Erythroblast (primary cell): ENCODE measurements at places on chromosomes 7 and 10.
A peak's percentile ranks its signal among the peaks of the same experiment; 100 is the strongest.

GRCh38 chr7:20796500-20796899 lies 9.8 kb upstream of the SP8 start:
- no peak for DNase-seq

DNA sequence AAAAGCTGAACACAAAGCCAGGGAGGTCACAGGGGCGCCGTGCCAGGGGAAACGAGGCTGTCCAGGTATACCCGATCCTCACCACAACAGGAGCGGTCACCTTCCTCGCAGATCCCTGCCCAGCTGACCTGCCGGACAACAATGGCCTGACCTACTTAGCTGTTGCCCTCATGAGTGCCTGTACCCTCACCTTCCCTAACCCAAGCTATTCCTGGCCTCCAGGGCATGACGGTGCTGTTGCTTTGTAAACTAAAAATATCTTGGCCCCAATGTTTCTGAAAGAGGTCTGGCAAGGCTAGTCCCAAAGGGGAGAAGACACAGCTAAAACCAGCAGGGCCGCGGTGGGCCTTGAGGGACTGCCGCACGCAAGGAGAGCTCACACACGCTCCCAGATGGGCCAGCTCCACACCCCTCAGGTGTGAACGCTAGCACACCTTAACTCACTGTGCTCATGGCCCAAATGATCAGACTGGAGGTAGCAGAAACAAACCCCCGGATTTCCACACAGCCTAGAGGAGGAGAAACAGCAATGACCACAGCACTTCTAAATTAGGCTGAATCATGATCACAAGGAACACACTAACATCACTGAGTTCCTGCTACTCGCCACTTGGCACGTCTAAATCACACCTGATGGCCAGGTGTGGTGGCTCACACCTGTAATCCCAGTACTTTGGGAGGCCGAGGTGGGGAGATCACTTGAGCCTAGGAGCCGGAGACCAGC lies 66.3 kb upstream of the CYTH3 start:
- no peak for DNase-seq

DNA sequence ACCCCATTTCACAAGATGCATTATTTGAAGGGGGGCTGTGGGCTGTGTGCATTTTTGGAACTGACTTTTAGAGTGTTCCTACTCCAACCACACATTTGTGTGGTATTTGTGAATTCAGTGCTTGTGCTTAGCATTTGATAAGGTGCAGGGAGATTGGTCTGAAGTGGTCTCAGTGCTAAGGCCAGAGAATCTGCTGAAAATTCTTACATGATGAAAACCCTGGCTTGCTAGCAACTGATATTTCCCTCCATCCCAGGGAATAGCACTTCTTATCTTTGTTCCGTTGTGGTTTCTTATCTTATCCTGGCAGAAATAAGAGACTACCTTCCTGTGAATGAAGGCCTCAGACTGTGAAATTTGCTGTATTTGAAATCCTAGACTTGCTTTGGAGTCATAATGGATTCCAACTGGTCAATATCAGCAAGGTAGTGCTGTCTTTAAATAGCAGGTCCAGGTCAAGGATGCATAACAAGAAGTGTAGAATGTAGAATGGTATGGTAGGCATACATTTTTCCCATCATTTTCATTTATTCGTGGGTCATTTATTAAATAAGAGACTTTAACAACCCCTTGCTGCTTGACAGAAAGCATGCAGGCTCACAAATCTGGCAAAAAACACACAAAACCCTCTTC lies 986.9 kb downstream of the REEP3 start:
- DNase-seq: peak; percentile 55

DNA sequence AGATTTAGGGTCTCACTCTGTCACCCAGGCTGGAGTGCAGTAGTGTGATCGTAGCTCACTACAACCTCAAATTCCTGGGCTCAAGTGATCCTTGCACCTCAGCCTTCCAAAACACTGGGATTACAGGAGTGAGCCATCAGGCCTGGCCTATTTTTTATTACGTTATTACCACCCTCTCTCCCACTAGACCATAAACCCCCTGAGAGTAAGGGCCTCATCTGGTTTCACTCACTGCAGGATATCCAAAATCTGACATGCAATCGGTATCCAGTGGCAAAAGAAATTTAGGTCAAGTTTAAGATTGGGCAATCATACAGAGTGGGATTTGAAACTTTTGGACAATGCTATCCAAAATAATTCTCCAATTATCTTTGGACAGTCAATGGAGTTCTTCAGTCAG lies 117.0 kb upstream of the NEBL start:
- DNase-seq: no peak

- peak; percentile 85 for DNase-seq
These were observed 34.9 kb downstream of the PRKAR2B start for GRCh38 chr7:107079212-107079940.

DNA sequence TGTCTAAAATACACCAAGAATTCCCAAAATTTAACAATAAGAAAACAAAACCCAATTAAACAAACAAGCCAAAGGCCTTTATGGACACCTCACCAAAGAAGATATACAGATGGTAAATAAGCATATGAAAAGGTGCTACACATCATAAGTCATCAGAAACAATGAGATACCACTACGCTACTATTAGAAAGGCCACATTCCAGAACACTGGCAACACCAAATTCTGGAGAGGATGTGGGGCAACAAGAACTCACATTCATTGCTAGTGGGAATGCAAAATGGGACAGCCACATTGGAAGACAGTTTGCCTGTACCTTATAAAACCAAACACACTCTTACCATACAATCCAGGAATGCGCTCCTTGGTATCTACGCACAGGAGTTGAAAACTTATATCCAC lies 291.4 kb downstream of the TNS3 start:
- no peak for DNase-seq

- no peak for DNase-seq
These were observed 179.4 kb upstream of the INHBA start for GRCh38 chr7:41882256-41882655.

- DNase-seq: no peak
These were observed 85.3 kb downstream of the HECTD2 start for GRCh38 chr10:91495402-91495801.

DNA sequence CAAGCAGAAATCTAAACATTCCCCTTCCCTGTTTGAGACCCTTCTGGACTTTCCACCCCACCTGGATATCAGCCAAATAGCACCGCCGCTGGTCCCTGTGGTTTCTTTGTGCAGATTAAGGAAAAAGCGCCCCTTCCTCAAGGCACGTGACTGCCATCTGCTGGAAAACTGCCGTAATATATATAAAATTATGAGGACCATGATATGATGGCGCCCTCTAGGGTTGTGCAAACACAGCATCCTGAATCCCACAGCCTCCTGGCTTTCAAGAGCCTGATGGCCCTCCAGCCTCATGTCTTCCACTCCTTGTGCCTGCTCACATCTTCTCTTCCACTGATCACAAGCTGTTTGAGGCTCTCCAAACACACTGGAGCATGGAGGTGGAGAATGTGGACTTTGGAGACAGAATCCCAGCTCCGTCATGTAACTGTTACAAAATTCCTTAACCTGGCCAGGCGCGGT lies 121.3 kb downstream of the MYL10 start:
- DNase-seq: peak; percentile 45

DNA sequence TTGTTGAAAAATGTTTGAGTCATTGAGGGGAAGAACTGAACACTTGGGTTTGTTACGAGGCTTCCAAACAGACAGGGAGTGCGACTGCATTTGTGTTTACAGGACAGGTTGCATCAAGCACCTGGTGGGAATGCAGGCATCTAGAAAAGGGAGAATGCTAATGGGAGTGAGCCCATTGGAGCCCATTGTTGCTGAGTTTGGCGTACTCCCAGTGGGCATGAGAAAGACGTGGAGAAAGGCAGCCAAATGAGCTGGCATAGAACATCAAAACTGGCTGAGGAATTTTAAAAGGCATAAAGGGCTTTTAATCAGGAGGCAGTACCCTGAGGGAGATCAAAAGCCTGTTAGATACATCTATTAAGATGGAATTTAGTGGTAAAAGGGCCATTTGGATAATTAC lies 171.6 kb upstream of the NPSR1 start:
- DNase-seq: no peak

DNA sequence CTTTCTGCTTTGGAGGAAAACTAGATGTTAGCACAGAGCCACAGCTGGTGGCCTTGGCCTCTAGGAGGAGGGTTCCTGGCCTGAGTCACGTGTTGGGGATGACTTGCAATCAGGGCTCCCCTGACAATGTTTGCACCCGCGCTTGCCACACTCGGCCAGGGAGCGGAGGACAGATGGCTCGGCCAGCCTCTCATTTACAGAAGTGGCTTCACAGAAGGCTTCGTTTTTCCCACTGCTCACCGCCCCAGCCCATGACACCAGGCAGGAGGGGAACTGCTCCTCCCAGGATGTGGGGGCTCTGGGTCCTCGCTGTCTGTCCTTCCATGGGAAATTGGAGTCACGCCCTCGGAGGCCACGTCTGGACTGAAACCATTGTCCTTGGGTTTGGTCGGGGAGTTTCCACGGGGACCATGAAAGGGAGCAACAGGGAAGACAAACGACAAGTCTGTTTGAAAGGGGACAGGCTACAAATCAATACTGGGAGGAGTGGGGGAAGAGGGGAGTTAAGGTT lies 49.6 kb upstream of the UBE3C start:
- no peak for DNase-seq

- no peak for DNase-seq
These were observed 954 bp upstream of the MLXIPL start for GRCh38 chr7:73625276-73625675.

DNA sequence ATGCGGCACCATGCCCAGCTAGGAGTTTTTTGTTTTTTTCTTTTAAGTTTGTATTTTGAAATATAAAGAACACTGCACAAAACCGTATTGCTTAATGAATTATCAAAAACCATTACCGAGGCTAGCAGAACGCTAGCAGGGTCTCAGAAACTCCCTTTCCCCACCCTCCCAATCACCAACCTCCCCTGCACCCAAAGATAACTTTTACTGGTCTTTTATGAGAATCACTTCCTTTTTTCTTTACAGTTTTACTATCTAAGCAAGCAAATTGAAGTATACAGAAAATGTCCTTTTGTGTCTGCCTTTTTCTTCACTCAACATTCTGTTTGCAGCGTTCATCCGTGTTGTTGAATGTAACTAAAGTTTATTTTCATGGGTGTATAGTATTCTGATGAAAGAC lies 13.4 kb downstream of the HIP1 start:
- no peak for DNase-seq

DNA sequence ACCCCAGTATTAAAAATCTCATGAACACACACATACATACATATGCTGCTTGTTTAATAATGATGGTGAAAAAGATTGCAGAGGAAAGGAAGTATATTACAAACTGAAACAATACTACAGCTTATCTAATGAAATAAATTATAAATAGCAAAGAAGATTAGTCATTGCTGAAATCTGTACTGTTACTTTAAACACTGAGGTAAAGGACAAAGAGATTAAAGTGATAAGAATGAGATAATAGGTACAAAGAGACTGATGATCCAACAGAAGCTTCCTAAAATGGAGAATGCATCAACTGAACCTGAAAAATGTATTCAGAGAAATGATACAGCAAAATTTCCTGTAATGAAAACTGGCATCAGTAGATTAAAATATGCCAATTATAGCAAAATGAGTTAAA lies 91.5 kb upstream of the KCND2 start:
- DNase-seq: no peak

DNA sequence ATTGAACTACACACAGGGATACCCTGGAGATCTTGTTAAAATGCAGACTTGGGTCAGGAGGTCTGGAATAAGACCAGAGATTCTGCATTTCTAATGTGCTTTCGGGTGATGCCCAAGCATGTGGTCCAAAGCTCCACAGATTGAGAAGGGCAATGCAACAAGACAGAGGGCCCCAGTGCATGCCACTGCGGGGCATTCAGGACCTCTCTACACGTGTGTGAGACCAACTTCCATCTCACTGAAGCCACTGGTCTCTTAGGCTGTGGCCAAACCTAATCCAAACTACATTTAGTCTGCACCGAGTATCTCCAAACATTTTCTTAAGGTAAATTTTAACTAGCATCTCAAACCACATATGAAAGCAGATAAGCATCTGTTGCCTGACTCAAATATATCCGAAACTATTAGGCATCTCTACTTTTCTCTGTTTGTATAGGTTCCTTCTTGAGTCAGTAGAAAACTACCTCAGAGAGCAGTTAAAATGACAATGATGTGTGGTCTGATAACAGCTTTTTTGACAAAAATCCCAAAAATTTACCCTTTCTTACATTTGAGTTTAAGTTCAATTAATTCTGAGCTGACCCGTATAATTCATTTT lies 107.5 kb downstream of the ELMO1 start:
- no peak for DNase-seq

DNA sequence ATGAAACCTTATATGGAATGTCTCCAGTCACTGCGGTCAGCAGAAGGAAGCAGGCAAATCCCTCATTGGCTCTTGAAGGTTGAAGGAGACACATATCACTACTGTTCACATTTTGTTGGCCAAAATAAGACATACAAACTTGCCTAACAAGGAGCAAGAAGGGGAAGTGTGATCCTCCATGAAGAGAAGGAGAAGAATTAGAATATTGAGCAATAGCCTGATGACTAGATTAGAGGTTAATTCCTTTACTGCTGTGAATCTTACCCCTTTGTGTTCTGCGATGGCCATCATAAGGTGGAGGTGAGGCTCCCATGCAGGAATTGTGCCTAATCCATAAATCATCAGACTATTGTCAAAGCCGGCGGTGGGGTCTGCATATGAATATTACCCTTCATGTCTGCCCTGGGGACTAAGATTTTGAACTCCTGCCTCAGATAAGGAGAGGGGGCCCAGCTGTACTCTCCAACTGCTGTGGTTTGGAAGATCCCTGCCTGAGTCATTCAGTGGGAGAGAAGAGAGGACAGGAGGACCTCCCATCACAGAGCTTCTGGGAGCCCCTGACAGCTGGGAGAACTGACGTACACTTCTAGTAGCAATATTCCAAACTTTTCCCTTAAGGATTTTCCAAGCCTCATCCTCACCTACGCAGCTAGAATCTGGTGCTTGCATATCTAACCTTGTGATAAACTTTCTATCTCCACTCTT lies 398.5 kb downstream of the REEP3 start:
- DNase-seq: no peak

GRCh38 chr7:147245274-147245673 lies 1128.7 kb downstream of the CNTNAP2 start:
- DNase-seq: peak; percentile 55

DNA sequence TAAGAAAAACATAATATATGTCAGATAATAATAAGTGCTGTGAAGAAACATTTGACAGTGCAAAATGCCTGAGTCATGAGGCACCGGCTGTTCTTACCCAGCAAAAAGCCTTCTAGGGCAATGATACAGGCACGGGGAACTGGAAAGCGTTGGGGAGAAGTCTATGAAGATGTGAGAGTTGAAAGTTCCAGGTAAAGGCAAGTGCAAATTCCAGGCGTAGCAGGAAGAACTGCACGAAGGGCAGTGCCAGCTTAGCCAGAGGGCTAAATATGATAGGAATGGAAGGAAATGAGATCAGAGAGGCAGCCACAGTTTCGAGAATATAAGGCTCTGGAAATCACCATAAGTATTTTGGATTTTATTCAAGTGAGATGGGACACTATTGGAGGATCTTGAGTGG lies 87.0 kb downstream of the IPMK start:
- no peak for DNase-seq

GRCh38 chr7:31129067-31129466 lies 77.0 kb downstream of the ADCYAP1R1 start:
- no peak for DNase-seq
